ENCODE measurements at places on chromosomes 12 and 14. TPM values are rescaled to one million over a fixed set of nuclear protein-coding genes. Genes with fewer than 3 reads are reported as not detected.

The ANHX gene
- total RNA-seq, result not detected

The CLEC2A gene
- total RNA-seq, result not detected

DNA sequence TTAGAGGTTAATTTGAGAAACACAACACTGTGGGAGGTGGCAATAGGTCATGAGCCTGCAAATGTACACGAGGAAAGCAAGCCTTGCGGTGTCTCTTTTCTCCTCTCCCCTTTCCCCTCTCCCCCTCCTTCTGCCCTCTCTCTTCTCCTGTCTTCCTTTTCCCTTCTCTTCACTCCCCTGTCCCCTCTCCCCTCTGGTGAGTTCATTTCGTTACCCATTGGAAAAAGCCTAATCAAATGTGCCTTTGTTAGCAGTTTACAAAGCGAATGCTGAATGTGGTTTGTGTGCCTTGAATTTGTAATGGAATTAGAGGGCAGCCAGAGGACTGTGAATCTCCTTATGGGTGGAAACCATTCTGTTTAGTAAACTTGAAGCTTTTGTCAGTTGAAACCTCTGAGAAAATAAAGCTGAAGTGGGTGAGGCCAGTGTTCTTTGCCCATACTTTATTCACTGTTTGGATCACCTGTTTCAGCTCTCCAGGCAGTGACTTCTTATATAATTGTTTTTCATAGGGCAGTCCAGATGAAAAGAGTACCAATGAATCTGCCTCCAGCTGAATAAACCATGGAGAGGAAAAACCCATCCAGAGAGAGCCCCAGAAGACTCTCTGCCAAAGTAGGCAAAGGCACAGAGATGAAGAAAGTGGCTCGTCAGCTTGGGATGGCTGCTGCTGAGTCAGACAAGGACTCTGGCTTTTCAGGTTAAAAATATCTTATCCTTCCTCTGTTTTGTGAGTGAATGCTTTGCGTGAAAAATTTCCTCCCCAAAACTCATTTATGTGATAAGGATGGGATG, 7.3 kb downstream of the CIPC start:
- no peak for DNase-seq

GRCh38 chr14:100783630-100784370, 42.1 kb upstream of the MEG3 start:
- DNase-seq, result no peak
